ENCODE measurements at places on chromosomes 5 and 9.

GRCh38 chr9:137278061-137278701 lies 655 bp downstream of the TOR4A start:
- DNase-seq: no peak

DNA sequence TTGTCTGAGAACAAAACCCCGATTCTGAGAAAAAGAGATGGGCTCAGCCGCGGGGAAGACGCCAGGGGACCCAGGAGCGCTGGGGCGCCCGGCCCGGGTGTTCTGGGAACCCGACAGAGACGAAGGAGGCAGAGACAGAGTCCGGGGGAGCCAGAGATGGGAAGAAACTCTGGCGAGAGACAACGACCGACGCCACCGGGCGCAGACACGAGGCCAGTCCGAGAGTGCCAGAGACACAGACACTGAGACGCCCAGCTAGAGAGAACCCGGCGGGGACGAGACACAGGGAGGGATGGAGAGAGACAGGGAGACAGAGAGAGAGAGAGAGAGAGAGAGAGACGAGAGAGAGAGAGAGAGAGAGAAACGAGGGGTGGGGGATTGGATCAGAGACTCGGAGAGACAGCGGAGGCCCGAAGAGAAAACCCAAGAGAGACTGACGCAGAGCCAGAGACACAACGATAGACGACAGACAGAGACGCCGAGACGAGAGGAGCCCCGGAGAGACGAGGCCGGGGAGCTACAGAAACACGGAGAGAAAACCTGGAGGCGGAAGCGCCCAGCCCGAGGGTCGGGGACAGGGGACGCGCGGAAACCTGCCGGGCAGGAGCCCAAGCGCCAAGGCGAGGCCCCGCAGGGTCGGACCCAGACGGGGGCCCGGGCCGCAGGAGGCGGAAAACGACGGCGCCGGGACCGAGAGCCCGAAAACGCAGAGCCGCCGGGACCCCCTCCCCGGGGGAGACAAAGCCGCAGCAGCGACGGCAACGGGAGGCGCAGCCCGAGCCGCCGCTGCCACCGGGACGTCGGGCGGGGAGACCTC lies 3.3 kb downstream of the NR5A1 start:
- no peak for DNase-seq

- DNase-seq: peak; percentile 81
These were observed 482.9 kb downstream of the AGTPBP1 start for GRCh38 chr9:85258823-85259370.

DNA sequence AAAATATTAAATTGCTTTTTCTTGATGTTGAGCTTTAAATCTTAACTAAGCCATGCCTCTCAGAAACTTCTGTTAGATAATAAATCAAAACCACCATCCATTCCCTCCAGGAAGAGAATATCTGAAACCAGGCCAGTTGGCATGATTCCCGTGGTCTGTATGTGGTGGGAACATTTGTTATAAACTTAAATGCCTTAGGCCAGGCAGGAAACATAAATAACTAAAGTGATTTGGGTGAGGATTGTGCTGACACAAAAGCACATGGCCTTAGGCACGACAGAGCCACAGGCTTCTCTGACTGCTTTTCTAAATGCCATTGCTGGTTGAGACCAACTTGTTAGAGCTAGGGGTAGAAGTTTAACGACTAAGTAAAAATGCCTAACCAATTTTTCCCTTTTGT lies 255.9 kb downstream of the GABRG2 start:
- DNase-seq: peak; percentile 4

DNA sequence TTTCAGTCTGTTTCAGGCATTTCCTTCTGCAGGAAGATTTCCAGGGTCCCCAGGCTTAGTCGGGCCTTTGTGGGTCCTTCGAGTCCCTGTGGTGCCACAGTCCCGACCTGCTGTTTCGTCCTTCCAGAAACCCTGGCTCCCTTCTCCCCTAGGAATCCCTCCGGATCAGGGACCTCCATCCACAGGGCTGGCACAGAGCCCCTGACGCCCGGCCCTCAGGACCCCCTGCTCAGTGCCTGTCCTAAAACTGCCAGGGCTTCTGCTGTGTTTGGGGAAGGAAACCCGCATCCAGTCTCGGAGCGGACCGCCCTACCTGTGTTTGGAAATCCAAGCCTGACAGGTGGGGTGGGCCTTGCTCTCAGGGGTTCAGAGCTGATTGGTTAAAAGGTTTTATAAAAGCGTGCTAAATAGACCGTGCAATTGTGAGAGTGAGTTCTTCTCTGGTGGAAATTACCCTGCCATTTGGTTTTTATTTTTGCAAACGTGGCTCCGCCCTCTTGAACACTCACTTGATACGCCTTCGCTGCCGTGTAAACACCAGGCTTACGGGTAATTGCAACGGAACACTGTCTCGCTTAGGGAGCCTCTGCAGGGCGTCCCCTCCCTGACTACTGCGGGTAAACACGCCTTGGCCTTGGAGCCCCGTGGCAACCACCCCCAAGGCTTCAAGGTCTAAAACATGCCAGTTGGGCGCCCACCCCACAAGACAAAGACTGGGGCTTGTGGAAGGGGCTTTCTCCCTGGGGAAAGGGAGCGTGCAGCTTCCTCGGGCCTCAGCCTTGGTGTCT lies 121.2 kb downstream of the PHF2 start:
- DNase-seq: no peak

- no peak for DNase-seq
These were observed 46.1 kb downstream of the RFX3 start for GRCh38 chr9:3479514-3480352.

DNA sequence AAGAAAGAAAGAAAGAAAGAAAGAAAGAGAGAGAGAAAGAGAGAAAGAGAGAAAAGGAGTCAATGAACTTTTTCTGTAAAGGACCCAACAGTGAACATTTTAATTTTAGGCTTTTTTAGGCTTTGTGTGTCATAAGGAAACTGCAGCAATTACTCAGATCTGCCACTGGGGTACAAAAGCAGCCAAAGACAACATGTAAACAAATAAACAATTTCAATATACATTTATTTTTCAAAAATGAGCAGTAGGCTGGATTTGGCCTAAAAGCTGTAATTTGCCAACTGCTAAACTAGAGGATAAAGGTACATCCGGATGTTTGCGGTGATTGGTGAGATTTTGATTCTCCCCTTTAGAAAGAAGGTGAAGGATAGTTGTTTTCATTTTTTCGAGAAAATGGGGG lies 143.6 kb downstream of the CEMIP2 start:
- DNase-seq: no peak

DNA sequence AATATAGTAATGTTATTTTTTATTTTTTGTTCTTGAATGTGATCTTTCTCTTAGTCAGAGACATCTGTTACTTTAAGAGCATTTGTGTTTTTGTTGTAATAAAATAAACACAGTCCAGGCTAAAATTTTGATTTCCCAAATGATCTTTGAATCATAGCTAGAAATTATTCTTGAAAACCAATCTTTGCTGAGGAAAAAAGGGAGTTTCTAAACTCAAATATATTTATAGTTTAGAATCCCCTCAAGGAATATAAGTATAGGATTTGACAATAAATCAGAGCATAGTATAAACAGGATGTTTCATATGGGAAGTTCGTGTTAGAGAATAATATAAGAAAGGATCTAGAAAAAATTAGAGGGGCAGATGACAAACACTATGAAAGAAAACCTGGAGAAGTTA lies 118.8 kb upstream of the ADAMTS19 start:
- DNase-seq: no peak

GRCh38 chr5:134798468-134798867 lies 39.9 kb downstream of the DDX46 start:
- no peak for DNase-seq

- DNase-seq: no peak
These were observed 180.2 kb downstream of the DENND1A start for GRCh38 chr9:123749580-123750202.

- DNase-seq: no peak
These were observed 6.8 kb downstream of the SMIM32 start for GRCh38 chr5:136185974-136186665.

- no peak for DNase-seq
These were observed 2.8 kb upstream of the STOML2 start for GRCh38 chr9:35105571-35106342.

DNA sequence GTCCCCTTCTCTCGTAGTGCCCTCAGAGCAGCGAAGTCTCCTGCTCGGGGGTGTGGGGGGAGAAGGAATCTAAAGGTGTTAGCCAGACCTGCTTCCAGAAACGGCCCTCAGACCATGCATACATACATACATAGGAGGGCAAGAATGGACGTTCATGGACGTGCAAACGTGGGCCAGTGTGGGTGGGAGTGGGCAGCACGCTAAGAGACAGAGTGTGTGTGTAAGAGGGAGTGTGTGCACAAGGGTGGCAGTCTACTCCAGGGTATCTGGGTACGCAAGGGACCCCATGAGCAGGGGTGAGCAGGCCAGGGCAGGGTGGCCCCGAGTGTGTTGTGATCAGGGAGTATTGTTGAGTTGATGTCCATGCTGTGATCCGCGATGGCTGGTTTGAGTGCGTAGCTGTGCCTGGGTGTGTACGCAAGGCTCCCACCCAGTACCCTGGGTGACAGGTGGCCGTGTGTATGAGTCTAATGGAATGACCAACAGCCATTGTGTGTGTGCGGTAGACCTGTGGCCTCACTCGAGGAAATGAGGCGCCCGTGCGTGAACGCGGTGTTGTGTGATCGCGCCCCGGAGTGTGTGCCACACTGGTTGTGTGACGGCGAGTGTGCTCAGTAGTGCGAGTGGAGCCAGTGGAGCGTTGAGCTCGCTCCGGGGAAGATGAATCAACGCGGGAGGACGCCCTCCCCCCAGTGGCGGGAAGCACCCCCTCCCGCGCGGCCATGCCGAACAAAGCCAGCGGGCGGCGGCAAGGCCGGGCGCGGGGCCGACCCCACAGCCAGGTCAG lies 826 bp downstream of the GPRIN1 start:
- no peak for DNase-seq

DNA sequence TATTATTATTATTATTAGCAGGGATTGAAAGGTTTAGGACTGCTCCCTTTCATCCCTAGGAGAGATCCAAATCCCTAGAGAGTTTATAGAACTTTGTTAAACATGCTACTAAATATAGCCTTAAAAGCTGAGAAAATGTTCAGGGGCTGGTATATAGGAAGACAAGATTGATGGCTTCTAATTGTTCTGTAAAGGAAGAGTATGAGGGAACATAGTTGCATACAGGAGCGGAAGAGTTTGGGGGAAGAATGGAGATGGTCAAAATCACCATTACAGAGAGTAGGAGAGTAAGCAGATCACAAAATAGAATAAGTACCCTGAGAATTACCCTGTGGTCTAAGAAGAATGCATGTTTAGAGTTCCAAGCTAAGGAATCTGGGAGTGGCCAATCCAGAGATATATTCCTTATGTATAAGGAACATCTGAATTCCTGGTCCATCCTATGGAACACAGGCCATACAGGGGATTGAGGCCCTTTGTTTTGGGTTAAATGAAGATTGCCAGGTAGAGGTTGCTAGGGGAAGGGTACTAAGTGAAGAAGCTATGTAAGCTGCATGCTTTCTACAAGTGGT lies 158.0 kb upstream of the APC start:
- peak; percentile 42 for DNase-seq

DNA sequence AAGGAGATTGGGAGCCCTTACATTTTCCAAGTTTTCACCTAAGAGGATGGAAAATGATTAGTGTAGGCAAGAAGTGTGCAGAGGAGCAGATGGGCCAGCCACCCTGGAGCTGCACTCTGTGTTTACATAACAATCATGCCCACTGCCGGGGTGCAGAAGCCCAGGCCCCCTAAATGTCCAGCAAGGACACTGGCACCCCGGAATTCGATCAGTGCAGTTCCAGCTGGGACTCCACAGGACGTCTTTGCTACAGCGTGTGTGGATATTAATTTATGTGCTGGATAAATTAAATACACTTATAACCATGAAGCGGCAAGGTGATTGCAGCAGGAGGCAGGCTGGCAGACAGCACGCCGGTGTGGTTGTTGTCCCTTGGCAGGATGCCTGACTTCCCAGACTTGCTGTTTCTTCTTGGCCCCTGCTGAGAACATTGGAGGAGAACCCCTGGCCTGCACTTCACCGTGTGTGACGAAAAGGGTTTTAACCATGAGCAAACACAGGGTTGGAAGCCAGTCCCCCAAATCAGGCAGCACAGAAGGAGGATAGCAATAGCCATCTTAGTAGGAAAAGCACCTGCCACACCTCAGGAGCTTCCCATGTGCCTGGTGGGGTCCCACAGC lies 73.7 kb downstream of the GADD45G start:
- DNase-seq: no peak

DNA sequence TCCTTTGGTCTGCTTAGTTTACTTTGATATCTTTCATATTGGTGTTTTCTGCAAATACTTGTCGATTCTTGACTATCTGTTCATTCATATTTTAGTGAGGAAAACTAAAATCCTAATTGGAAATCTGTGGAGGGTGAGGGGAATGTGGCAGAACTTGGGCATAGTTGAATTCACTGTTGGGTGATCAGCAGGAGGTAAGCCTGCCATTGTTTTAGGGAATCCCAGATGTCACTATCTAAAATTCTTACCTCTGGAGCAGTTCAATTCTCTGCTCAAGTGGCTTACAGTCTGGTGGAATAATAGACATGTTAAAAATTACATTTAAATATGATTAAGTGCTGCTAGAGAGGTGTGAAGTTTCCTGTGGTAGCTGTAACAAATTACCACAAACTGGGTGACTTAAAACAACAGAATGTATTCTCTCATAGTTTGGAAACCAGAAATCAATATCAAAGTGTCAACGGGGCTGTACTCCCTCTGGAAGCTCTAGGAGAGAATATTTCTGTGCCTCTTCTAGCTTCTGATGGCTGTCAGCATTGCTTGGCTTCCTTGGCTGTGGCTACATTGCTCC lies 90.3 kb upstream of the GCNT4 start:
- DNase-seq: no peak

DNA sequence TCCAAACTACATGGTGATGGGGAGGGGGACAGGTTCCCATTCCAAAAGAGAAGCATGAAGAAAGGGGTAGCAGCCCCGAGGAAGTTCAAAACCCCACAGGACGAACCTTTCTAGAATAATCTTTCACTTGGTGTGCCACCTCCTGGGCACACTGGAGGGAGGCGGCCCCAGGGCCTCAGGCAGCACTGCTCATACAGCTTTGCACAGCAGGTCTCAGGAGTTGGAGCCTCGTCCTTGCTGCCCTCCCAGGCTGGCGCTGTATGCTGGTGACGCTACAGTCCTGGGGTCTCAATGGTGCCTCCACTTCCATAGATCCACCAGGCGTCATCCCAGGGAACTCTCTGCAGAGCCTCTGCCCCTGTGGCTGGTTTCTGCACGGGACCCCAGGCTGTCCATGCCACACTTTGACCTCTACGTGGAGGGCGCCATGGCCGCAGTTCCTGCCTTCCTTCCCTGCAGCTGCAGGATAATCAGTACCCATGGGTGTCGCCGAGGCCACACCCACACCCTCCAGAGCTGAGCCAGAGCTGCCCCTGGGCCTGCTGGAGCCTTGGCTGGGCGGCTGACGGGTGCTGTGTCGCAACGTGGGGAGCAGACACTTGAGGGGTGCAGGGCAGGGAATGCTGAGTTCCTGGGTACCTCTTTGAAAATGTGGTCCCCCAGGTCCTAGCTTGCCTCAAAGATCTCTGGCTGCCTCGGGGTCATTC lies 95.3 kb downstream of the COL5A1 start:
- no peak for DNase-seq

DNA sequence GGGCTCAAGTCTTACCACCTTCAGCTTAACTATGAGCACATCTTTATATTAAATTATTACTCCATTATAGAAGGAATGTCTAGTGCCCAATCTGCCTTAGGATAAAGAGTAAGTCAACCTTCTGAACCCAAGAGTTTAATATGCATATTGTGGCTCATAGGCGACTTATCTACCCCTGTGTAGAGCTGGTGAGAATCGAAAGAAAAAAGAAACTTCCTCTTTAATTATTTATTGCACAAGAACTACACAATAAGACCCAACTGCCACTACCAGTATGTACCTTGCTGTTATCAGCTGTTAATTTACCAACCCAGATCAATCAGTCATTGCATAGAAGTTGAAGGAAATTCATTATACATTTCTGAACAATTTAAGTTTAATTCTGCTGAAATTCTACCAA lies 329.1 kb upstream of the SLC24A2 start:
- no peak for DNase-seq
